ENCODE measurements at places on chromosomes 3 and 15. TPM values are rescaled to one million over a fixed set of nuclear protein-coding genes. Genes with fewer than 3 reads are reported as not detected.

GRCh38 chr3:146277953-146278631 lies 27.2 kb upstream of the PLSCR4 start:
- DNase-seq: no peak

ITIH1 gene
- 2.1 TPM for total RNA-seq

DNA sequence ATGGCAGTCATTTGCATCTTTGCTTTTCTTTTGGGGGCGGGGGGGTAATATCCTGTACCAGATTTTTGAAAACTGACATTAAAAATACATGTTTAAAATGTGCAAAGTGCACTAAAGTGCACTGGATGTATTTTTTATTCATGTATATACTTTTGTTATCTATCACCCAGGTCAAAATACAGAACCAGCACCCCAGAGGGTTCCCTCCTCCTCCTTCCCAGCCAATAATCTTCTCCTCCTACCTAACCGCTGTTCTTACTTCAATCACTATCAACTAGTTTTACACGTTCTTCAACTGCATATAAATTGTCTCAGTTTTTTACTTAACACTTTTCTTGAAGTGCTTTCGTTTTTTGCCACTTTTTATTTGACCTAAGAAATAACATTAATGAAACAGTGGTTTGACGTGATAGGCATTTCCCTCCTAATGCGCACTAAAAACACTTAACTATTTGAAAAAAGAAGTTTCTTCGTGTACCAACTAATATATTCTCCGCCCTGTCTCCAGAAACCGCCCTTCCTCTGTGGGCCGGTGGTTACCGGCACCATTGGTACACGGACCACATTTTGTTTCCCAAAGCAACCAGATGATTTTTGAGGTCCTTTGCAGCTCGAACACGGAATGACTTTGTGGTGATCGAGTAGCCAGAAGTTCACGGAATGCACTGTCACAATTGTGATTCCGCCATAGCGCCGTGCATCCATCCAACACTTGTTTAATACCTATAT lies 836 bp upstream of the AKAP13 start:
- DNase-seq: no peak

TRH gene
- not detected for total RNA-seq

DNA sequence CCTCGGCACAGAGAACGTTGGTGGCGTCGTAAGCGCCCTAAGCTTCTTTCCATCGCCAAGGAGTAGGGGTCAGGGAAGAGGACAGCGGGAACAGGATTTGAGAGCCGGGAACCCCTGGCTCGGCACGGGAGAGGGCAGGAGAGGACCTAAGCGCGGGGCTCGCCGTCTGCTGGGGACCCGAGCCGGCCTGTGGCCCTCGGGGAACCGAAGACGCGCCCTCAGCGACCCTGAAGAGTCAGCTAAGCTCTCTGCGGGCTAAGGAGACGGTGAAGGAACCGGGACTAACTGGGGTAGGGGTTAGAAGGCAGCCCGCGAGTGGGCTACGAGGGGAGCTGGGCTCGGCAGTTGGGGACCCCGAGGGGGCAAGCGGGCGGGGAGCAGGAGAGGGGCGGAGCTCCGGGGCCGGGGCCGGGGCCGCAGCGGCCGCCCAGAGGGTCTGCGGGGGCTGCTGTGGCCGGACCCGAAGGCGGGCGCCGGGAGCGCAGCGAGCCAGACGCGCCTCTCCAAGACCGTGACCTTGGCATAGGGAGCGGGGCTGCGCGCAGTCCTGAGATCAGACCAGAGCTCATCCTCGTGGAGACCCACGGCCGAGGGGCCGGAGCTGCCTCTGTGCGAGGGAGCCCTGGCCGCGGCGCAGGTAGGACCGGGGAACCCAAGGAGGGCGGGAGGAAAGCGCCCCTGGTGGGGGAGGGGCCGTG lies 574 bp downstream of the CASR start:
- DNase-seq: no peak

Data from gastrocnemius medialis (tissue), 4 donors.